Upper lobe of left lung (tissue), 6 donors: ENCODE measurements at places on chromosomes 7 and 10. TPM values are rescaled to one million over a fixed set of nuclear protein-coding genes. Genes with fewer than 3 reads are reported as not detected.

The HOXA9 gene
- not detected for total RNA-seq

The UNC5B gene
- total RNA-seq = 8.4 TPM

The TMEM213 gene
- 6.1 TPM for total RNA-seq

The NRP1 gene
- total RNA-seq = 61.1 TPM

The OPN4 gene
- total RNA-seq = not detected

The FRG2B gene
- not detected for total RNA-seq
